ENCODE measurements at places on chromosomes 5 and 9. TPM values are rescaled to one million over a fixed set of nuclear protein-coding genes. Genes with fewer than 3 reads are reported as not detected.

GRCh38 chr5:16815432-16815831 lies 120.7 kb downstream of the MYO10 start:
- DNase-seq, result no peak

- no peak for DNase-seq
These were observed 937 bp upstream of the MACROH2A1 start for GRCh38 chr5:135399794-135400542.

DNA sequence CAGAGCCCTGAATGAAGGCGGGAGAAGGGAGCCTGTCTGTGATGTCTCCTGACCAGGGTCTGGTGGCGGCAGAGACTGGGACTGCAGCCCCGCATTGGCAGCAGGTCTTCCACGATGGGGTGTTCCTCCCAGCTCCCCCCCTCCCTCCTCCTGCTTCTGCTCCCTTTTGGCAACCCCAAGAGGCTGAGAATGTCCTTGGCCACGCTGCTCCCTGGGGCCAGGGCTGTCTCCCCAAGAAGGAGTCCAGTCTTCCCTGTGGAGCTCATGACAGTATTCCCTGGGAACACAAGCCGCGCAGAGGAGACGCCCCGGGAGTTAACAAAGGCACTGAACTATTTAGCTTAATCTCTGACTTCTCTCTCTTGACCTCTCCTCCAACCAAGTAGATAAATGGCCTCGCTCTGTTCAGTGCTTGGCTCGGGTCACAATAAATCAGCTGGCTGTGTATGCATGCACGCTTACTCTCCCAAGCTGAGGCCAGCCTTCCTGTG lies 84.0 kb upstream of the NEURL1B start:
- DNase-seq, result peak; percentile 54

- DNase-seq, result no peak
These were observed 3.9 kb upstream of the LSM11 start for GRCh38 chr5:157739388-157740228.

The HK3 gene
- 0.28 TPM for polyA plus RNA-seq

The MYMK gene
- polyA plus RNA-seq, result 0.13 TPM

GRCh38 chr9:3758816-3759576 lies 233.2 kb upstream of the RFX3 start:
- no peak for DNase-seq

The C9orf85 gene
- polyA plus RNA-seq, result 15.7 TPM

The TPM2 gene
- polyA plus RNA-seq, result 463 TPM

- DNase-seq, result no peak
These were observed 134.7 kb downstream of the SLC1A3 start for GRCh38 chr5:36741128-36741527.

The MAP1B gene
- polyA plus RNA-seq, result 31.0 TPM

DNA sequence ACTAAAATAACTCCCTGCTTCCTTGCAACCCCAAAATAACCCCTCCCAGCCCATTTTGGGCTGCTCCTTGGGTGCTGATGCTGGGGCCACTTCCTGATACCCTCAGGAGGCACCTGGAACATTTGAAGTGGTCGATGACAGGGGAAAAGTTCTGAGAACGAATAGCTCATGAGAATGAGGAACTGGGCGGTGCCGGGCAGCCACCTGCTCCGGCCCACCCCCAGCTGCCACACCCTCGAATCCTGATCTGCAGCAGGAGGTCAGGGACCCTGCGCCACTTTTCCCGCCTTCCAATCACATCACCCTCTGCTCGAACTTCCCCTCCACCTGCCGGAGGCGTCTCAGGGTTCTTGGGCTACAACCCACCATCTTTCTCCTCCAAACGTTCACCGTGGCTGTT lies 19.7 kb downstream of the HRH2 start:
- DNase-seq, result no peak

- no peak for DNase-seq
These were observed 208.4 kb downstream of the CD180 start for GRCh38 chr5:66987949-66988838.

Measured in large intestine (tissue), 12 donors.